ENCODE measurements at places on chromosomes 5 and 9. TPM values are rescaled to one million over a fixed set of nuclear protein-coding genes. Genes with fewer than 3 reads are reported as not detected.

Gene SPINK13
- total RNA-seq = not detected

Gene FBN2
- 21.2 TPM for total RNA-seq

Gene FUBP3
- 30.6 TPM for total RNA-seq

Gene CBY3
- not detected for total RNA-seq

Gene PTGDS
- total RNA-seq = not detected

Gene PAEP
- not detected for total RNA-seq

Gene PSMB7
- 133 TPM for total RNA-seq

Gene SHOC1
- total RNA-seq = not detected

Gene SVEP1
- total RNA-seq = 1.2 TPM

Gene ZNF366
- not detected for total RNA-seq

Gene UGT3A2
- total RNA-seq = not detected

Gene CDH18
- not detected for total RNA-seq

Gene STING1
- total RNA-seq = 3.2 TPM

Gene ZNF483
- 1.4 TPM for total RNA-seq

Gene CACNA1B
- total RNA-seq = not detected

Data from tracheal epithelial cell (primary cell).